Activated naive CD8-positive, alpha-beta T cell treated with anti-CD3 and anti-CD28 coated beads for 36 hours (primary cell): ENCODE measurements at places on chromosomes 5 and 9. TPM values are rescaled to one million over a fixed set of nuclear protein-coding genes. Genes with fewer than 3 reads are reported as not detected.
A peak's percentile ranks its signal among the peaks of the same experiment; 100 is the strongest.

The WWC1 gene
- total RNA-seq = 1.5 TPM

The ANKS6 gene
- 21.8 TPM for total RNA-seq

DNA sequence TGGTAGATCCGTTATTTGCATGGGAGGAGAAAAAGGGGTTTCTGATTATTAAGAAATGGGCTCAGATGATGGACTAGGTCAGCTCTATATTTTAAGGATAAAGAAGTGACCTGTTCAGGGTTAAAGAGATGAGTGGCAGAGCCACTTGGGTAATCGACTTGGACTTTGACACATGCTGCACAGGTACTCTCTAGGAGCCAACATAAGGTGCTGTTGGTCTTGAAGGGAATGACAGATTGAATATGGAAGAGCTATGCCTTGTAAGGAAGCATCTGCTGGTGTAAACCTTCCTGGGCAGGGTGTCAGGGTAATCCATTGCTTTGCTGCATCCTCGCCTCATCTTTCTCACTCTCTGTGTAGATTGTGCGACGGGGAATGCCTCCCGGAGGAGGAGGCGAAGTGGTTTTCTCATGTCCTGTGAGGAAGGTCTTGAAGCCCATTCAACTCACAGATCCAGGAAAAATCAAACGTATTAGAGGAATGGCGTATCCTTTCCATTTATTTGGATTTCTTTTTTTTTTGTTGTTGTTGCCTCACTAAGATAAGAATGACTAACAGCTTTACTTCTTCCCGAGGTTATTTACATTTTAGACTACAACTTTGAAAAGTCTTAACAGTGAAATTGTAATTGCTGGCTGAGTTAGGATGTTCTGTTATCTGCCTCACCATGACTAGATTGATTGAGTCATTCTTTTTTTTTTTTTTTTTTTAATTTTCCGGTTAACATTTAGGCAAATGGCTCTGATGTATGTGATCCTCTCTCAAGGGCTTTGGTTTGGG is 41.2 kb downstream of the RCL1 start:
- no peak for DNase-seq

- no peak for DNase-seq
Measured at GRCh38 chr5:109697339-109697738, 7.6 kb downstream of the MAN2A1 start.

The NFIL3 gene
- 23.8 TPM for total RNA-seq

DNA sequence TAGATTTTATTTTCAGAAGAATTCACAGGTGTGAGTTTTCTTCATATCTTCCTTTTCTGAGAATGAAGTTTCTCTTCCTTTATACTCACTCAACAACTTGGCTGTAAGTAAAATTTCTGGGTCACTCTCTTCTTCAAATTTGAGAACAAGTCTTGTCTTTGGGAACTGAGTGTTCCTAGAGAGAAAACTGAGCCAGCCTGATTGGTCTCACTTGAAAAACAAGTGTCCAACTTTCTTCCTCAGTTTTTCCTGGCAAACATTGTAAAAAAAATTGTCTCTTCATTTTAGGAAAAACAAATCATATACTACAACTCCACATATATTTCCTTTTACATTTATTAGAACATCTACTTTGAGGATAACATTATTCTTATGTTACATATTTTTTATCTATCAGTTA is 156.1 kb upstream of the GHR start:
- DNase-seq = no peak

DNA sequence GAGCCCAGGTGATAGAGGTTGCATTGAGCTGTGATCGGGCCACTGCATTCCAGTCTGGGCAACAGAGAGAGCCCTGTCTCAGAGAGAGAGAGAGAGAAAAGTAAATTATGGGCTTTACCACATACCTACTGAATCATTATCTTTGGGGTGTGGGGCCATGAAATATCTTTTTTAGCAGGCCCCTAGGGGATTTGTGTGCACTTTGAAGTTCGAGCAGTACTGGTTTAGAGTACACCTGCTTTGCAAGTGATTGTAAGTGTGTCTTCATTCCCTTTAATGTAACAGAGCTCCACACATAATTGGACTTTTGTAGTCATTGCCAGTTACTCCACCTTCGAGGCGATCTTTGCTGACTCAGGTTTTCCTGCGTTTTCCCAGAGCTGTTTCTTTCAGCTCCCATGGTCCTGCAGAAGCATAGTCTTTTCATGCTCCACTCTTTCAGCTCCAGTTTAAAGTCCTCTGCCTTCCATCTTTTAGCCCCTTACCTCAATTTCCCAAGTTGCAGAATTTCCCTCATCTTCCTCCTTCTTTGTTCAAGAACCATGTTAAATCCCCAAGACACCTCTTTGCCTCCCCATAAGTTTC is 24.0 kb upstream of the FRMPD1 start:
- DNase-seq = no peak

- DNase-seq = no peak
Measured at GRCh38 chr9:93132946-93133680, 938 bp downstream of the NINJ1 start.

DNA sequence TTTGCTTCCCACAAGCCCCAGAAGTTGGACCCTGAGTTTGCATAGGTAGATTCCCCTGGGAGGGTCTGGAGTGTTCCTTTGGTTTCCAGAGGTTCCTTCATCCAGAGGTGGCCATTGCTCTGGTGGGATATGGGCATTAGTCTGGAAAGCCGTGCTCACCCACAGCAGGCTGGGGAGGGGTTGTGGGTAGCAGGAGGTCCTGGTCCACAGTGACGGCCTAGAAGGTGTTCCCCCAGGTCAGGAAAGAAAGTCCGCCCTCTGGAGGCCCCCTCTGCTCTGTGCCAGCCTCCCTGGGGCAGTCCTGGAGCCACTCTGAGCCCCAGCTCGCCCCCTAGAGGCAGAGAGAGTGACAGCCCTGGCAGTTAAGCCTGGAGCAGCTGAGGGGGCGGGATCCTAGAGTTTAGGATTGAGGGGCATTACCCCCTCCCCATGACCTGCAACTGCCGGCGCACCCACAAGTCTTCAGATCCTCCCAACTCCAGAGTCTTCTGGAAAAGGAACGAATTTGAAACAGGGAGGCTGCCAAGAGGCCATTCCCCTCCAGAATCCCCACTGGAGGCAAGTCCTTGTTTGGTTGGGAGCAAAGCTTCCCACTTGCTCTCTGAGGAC is 36.8 kb downstream of the NDST1 start:
- peak; percentile 74 for DNase-seq

DNA sequence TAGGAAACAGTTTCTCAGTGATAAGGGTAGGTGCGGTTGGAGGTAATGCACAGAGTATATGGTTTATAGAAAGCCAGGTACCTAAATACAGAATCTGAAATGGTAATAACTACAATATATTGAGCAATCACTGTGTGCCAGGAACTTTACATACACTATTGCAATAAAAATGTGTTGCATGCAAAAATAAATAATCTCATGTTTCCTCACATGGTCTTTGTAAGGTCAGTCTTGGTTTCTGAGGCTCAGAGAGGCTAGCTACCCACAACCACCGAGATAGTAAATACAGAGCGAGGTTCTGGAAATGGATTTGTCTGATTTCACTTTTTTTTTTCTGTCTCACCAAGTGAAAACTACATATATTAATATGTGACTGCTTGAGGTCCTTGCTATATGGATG is 128.9 kb downstream of the CAMK4 start:
- DNase-seq = no peak

GRCh38 chr5:178590141-178590923 is at the start of gene COL23A1:
COL23A1 (minus strand) TSS chr5:178590393.
- peak; percentile 46 for DNase-seq

GRCh38 chr5:133088064-133088463 is 36.3 kb downstream of the HSPA4 start:
- no peak for DNase-seq

The NEK6 gene
- 19.4 TPM for total RNA-seq

DNA sequence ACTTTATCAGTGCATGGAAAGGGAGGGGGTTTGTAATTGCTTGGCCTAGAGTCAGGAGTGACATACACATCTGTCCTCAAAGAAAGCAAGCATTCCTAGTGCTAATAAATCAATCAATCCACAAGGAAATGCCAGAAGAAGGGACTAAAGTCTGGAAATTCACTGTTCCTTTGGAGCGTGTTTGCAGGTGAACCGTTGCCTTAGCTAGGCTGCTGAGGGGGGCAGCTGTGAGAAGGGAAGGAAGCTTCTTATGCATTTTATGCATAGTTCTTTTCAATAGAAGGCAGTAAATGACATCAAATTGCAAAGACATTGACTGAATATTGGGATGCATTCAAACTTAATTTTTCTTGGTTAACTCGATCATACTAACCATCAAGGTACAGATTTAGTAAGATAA is 1092.5 kb upstream of the SEMA6A start:
- no peak for DNase-seq

- DNase-seq = no peak
Measured at GRCh38 chr9:92026206-92027002, 76.4 kb upstream of the ROR2 start.

GRCh38 chr5:179768326-179769085 is 25.3 kb upstream of the LTC4S start:
- no peak for DNase-seq

GRCh38 chr9:16333691-16334090 is 536.8 kb downstream of the BNC2 start:
- DNase-seq = no peak

GRCh38 chr5:131381021-131381420 is 117.2 kb downstream of the CDC42SE2 start:
- no peak for DNase-seq

DNA sequence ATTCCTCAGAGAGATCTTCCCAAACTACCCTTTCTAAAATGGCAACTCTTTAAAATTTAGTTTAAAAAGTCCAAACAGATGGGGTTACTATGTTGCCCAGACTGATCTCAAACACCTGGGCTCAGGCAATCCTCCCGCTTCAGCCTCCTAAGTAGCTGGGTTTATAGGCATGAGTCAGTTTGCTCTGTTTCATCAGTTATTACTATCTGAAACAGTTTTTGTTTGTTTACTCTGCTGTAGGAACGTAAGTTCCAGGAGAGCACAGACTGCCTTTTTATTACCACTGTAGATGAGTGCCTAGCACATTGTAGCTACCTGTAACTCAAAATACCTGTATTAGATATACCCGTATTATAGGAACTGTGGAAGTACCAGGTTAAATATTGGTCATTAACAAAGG is 89.4 kb downstream of the UHRF2 start:
- DNase-seq = no peak

- no peak for DNase-seq
Measured at GRCh38 chr5:170660531-170660930, 123.0 kb upstream of the GABRP start.

The PCDHGA2 gene
- total RNA-seq = not detected

The PCA3 gene
- total RNA-seq = not detected

DNA sequence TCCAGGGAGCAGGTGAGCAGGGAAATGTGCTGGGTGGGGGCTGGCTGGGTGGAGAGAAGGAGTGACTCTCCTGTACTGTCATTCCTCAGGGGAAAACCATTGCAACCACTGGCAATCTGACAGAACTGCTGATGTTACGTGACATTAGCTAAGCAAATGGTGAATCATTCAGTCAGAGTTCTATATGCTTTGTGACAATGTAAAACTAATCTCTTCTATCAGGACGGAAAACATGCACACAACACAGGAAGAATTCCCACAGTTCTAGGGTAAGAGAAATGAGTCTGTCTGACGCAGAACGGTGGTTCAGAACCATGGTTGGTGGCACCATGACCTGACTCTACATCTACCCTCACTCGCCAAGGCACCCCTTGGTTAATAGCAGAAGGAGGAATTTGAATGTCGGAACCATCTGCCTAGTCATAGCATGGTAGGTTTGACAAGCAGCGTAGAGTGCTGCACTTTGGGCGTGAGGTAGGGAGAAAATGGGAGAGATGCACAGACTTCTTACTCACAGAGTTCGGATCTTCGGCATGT is 243.6 kb upstream of the PANK3 start:
- no peak for DNase-seq

- DNase-seq = no peak
Measured at GRCh38 chr9:135478829-135479468, 633 bp upstream of the PPP1R26 start.

GRCh38 chr5:93076096-93076495 is 504.9 kb downstream of the NR2F1-AS1 start:
- no peak for DNase-seq

DNA sequence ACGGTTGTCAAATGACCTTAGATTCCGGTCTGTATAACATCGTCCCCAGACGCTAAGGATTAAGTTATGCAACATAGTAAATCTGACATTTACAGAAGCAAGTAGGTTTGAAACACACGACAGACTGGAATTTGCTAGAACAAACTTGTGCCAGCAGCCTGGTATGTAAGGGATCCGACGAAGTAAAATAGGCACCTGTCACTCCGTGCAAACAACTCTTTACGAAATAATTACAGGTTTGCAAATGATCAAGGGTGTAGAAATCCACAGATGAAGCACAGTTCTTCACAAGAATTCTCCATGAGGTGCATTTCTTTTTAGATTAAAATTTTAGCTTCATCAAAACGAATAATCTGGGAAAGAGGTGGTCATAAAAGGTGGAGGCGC is 508 bp downstream of the MOCS2 start:
- DNase-seq = no peak

The SPATA31D4 gene
- not detected for total RNA-seq

GRCh38 chr5:106454651-106455415 is 1215.9 kb downstream of the EFNA5 start:
- DNase-seq = no peak

The AGXT2 gene
- total RNA-seq = not detected

The PCDHA1 gene
- total RNA-seq = not detected

GRCh38 chr9:79658926-79659325 is 87.2 kb downstream of the TLE4 start:
- DNase-seq = peak; percentile 30

The ANKRD18A gene
- total RNA-seq = 3.9 TPM

DNA sequence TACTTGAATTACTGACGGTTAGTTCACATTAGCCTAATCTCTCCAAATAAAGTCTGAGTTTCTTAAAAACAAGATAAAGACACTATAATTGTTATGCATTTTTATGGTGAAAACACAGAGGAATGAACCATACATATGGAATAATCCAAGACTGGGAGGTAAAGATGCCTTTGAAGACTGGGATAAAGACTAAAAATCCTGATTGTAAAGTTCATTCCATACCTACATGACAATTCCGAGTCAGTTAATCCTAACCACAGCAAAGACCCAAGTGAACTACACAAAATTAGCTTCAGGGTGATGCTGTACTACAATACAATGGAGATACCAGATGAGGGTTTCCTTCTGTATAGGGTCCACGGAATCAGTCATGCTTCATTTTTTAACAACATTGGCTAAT is 6.3 kb downstream of the AP3B1 start:
- DNase-seq = no peak

GRCh38 chr5:123283031-123283430 is 140.2 kb downstream of the CEP120 start:
- no peak for DNase-seq

GRCh38 chr5:44665101-44665701 is 143.5 kb upstream of the MRPS30 start:
- no peak for DNase-seq

The C9orf153 gene
- 0.38 TPM for total RNA-seq

GRCh38 chr5:68159224-68159951 is 56.2 kb upstream of the PIK3R1 start:
- DNase-seq = no peak

The GARNL3 gene
- total RNA-seq = 2.0 TPM

The C5orf15 gene
- 33.8 TPM for total RNA-seq

The SEMA4D gene
- total RNA-seq = 245 TPM

The ARSI gene
- not detected for total RNA-seq

The RFX3 gene
- 10.1 TPM for total RNA-seq

The PIP5KL1 gene
- 3.2 TPM for total RNA-seq
